ENCODE measurements at places on chromosomes 16 and 17.

DNA sequence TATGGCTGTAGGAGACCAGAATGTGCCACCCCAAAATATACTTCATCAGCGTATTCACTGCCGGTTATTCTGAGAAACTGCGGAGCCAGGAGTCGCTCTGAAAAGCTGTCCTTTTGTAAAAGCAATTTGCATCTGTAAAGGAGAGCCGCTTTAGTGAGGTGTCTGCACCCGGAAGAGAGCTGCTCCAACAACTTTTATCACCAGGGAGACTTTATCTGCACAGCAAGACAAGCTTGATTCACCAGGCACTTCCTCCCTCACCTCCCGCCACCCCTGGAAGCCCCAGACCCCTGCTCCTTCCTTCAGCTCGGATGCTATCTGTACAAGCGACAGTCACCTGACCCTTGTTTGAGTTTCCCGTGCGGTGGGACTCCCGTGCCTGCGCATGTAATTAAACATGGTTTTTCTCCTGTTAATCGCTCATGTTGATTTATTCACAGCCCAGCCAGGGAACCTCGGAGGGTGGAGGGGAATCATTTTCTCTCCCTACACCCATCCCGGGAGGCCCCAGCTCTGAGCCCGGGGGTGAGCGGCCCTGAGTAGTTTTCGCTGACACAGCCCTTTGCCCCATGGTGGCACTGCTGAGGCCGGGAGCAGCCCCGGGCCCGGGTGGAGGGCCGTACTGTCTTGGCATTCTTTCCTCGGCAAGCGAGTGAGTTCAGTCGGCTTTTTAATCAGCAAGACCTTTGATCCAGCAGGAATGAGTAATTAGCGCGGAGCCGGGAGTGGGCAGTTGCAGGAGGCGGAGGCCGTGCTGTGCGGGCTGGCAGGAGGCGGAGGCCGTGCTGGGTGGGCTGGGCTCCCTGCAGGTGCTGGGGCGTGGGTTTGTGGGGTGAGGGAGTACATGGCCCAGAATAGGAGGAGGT is 222.7 kb upstream of the CIBAR2 start:
- no peak for DNase-seq

- DNase-seq: no peak
These were observed 19.2 kb downstream of the PGS1 start for GRCh38 chr17:78397681-78398101.

DNA sequence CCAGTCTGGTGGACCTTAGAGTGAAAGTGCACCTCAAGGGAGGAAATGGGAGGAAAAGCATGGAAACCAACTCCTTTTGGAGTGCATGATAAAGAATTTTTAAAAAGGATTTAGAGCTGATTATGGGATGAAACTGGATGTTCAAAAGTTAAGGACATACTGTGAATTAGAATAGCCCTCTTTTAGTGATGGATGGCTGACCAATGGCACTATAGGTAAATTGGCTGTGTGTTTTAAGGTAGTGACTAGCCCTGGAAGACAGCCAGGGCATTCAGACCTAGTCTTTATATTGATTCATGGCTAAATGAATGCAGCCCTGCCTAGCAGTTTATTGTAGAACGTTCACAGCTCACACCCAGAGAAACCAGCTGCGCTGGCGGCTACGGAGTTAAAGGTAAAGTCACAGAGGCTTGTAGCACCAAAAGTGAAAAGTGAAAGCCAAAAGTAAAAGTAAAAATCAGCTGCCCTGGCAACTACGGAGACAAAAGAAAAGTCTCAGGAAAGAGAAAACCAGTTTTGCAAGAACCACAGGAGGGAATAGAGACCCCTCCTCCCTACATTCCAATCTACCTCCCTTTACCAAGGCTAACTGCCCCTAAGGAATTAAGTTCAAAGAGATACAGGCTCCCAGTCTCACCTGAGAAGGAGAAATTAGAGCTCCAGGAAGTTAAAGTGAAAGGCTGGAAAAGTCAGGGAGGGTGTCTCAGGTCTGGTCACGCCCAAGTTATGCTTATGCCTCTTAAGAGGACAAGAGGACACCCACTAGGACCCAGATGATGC is 21.8 kb downstream of the ACSM1 start:
- DNase-seq: no peak

DNA sequence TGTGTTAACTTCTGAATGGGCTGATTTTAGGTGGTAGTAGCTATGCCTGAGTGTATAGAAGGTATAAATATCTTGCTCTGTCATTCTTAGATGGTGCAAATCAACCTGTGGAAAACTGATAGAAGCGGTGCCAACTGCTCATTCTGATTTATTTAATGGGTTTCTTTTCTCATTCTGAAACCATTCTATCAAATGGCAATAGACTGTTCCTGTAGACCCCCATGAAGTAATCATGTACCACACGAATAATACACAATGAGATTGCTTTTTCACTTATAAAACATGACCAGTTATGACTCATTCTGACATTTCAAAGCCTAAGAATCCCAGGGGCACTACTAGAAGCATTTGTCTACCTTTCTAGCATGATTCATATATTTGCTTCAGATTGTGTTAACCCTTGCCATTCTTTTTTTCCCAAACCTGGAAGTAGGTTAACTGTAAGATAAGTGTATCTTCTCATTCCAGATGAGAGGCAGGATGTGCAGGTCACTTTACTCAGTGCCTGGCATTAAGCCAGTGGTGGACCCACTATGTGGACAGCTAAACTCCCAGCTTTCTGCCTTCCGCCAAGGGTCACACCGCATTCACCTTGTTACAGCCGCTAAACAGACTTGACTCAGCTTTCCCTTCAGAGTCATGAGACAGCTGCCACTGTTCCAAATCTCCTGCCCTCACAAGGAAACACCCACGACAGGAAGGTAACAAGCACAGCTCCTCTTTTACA is 16.4 kb upstream of the SLC16A11 start:
- no peak for DNase-seq

DNA sequence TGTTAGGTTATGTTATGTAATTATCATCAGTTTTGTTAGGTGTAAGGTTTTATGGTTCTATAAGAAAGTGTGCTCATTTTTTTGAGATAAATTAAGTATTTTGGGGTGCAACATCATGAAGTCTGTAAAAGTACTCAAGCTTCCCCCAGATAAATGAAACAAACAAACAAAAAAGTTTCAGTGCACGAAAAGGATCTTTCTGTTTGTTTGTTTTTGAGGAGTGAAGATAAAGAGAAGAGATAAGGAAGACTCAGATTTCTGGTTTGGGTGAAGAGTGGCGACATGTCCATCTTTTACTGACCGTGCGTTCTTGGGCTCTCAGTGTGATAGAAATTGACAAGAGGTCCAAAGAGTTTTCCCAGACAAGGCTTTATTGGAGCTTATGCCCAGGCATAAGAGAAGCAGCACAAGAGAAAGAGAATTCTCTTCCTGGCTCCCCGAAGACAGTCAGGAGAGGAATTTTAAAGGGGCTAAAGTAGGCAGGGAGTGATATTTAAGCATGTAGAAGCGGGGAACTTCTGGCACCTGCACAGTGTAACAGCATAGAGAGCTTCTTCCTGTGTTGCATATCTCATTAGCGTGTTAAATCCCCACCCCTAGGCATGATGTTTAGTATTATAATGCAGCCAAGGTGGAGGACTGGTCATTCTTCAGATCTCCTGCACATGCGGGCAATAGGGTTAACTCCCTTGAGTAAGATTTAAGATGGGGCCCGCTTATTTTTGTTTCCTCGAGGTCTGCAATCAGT is 71.3 kb downstream of the PLCG2 start:
- no peak for DNase-seq

DNA sequence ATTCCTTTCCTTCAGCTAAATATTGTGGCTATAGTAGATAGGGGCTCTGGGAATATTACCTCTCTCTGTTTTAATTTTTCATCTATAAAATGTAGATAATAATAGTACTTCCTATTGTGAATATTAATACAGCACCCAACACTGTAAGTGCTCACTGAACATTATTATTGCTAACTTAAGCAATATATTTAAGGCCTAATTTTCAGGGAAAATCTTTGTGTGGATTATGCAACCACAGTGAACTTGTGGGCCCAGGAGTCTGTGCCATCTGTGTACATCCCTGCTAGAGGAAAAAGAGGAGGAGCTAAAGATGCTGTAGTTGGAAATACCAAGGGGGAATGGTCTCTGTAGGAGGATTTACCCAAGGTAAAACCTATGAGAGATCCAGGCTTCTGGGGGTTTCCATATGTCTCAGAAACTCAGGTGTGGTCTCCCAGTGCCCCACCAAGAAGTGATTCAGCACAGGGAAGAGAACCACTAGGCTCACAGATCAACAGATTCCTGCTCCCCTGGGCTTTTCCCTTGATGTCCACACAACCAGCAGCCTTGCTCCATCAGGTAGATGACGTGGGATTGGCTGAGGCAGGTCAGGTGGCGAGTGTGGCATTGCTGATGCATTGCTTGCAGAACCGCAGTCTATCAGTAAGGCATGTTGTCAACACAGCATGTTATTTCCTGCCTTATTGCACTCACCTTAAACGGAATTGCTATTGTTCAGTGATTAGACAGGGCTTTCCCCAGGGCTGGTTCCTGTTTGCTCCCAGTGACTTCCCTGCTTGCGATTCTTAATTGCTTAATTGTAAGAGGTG is 1.6 kb upstream of the N4BP1 start:
- peak; percentile 68 for DNase-seq

DNA sequence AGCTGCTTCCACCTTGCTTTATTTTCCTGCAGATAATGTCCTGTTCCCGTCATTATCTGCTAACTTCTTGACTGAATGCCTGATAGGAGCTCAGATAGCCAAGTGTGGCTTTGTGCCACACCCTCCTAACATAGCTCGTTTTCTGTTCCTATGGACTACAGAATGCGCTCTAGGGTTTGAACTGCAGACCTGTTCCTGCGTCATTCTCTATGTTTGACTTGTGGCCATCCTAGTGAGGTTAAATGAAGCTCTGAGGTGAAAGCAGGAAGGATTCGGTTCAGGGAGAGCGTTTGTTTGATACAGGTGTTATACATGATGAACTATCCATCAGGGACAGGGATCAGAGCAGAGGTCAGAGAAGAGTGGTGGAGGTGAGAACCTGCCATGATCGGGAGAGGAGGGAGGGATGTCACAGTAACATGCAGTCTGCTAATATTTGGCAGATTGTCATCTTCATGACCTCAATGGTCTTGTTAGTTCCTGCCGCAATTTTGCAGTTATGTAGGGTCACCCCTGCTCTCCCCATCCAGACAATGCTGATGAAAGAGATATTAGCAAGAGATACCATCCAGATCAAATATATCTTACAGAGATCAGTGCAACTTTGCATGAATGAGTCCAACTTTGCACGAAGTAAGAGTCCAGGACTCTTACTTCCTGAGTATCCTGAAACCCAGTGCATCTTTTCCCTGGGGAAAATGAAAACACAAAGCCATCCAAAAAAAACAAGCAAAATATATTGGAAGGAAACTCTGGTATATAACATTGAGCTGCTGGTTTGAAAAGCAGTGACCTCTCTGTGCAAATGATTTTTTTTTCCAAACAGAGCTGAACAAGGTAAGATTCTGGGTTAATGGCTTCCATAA is 32.8 kb downstream of the MPHOSPH6 start:
- no peak for DNase-seq

DNA sequence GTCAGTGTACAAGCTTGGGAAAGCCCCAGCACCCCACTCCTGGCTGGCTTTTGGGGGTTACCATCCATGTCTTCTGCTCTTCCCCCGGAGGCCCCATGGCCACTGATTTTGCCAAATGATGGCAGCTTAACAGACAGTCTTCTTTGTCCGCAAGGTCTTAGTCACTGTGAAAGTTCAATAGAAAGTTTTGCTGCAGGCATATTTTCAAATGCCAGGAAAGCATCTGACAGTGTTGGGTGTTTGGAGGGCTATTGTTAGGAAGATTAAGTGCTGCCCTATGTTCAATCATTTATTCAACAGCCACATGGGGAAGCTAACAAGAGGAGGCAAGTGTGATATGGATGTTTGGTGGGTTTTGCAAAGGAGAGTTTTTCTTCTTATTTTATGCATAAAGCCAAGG is 122.4 kb downstream of the TOX3 start:
- no peak for DNase-seq

GRCh38 chr17:50565402-50566350 is 5.2 kb downstream of the CACNA1G start:
- no peak for DNase-seq

DNA sequence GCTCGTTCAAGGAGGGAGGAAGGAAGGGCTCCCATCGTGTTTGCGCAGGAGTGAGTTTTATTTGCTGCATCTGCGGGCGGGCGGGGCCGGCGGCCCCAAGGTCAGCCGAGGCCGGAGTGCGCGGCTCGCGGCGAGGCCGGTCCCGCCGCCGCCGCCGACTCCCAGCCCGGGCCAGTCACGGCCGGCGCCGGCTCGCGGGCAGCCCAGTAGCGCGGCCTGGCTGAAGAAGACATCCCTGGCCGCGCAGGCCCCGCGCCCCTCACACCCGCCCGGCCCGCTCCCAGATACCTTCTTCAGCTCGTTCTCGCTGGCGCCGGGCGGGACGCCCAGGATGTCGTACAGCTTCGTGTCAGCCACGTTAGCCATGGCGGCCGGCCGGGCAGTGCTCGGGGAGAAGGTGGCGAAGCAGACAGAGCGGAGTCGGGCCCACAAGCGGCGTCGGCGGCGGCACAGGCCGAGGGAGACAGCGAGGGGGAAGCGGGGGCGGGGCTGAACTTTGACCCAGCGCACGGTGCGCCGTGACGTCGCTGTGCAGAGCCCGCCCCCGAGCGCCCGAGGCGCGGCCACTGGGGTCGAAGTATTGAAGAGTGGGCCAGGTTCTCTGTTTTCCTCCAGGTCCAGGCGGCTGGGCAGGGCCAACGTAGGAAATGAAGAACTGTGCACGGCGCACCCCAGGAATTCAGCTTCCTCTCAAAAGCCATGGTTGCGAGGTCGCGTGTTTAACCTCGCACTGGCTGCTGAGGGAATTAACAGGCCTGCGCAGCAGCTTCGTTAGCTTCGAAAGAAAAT is at the start of gene DNAJA2:
TSS of gene DNAJA2 (minus strand) at position 468 of the 789 bp plus-strand sequence. CDS start at position 366, 102 bp downstream.
- peak; percentile 88 for DNase-seq

GRCh38 chr16:75462806-75463205 is 1.7 kb downstream of the TMEM170A start:
- DNase-seq: no peak

DNA sequence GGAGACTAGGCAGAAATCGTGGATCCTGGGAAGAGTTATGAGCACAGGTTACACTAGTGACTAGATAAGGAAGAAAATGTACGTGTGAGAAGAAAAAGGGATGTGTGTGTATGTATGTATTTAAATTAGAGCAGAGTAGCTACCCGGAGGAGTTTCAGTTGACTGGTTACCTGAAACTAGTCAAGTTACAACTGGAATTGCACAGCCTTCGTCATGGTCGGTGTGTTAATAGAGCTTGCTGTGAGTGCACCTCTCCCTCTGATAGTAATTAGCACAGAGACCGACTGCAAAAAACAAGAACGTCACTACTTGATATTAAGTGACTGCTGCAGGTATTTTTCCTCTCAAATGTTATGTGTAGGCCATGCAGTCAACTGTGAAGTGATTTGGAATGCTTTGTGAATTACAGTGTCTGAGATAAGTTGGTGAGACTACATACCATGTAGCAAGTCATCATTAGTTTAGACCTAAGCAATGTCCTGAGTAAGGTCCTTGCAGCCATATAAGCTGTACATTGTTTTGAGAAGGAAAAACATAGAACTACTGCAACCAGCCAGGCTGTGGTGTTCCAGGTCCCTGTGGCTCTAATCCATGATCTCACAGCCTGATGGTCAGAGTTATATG is 95.7 kb downstream of the WNT3 start:
- DNase-seq: no peak

GRCh38 chr17:71380936-71381335 is 739.9 kb upstream of the SOX9 start:
- DNase-seq: no peak

GRCh38 chr17:78998311-78999055 is 11.1 kb downstream of the CANT1 start:
- DNase-seq: no peak

GRCh38 chr17:602436-602835 is 112.2 kb downstream of the VPS53 start:
- DNase-seq: no peak

GRCh38 chr17:74203439-74204240 is at the start of gene RPL38:
Gene RPL38, plus strand, starts transcription at chr17:74203678. Its CDS starts 278 bp downstream, at chr17:74203956.
- DNase-seq: peak; percentile 93
